ENCODE measurements at places on chromosomes 1 and 21.

GRCh38 chr1:21521717-21522060, 12.5 kb downstream of the ALPL start:
- no peak for DNase-seq

- no peak for DNase-seq
These were observed 72.8 kb upstream of the KCNJ15 start for GRCh38 chr21:38183961-38184360.

DNA sequence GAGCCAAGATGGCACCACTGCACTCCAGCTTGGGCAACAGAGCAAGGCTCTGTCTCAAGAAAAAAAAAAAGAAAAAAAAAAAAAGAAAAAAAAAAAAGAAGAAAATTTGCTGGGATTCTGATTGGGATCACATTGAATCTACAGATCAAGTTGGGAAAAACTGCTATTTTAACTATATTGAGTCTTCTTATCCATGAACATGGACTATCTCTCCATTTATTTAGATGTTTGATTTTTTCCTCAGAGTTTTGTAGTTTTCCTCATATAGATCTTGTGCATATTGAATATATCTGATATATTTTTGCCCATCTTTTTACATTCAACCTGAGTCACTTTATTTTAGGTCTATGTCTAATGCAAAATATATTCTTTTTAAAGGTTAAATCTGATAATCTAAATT, 58.3 kb upstream of the B3GALNT2 start:
- DNase-seq, result no peak

DNA sequence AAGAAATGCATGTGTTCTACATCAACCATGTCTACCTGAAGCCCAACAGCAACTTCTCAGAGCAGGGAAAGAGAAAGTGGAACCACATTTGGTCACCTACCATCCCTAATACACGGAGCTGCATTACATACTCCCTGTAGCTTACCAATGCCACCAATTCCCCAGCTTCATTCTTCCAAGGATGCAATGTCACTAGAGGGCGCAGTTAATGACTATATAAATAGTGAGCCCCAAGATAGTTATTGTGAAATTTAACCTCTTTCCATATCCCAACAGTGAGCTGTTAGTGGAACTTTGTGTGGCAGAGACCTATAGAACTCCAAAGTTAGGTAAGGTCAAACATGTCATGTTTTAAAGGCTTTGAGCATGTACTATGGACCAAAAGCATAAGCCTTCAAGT, 618.3 kb downstream of the SMYD3 start:
- DNase-seq, result peak; percentile 51

DNA sequence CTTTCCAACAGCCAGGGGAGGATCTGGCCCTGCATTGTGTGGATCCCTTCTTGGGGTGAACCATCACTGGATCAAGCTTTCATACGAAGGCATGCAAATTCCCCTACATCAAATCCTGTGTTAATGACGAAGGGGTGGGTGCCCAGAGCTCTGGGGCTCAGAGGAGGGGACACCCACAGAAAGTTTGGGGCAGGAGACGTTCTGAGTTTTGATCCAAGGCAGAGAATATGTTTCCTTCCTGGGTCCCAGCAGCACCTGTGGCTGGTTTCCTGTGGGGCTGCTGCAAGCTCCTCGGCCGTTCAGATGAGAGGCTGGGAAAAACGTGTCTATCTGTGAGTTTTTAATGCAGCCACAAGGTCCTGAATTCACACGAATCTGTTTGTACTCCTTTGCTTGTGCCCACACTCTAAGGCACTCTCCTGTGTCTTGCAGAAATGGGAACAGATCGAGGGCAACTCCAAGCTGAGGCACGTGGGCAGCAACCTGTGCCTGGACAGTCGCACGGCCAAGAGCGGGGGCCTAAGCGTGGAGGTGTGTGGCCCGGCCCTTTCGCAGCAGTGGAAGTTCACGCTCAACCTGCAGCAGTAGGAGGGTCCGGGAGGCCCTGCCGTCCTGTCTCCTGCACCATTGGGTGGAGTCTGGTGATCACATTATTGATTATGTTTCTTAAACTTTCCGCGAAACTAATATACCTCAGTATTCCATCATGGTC, 147.1 kb downstream of the PGBD5 start:
- no peak for DNase-seq

DNA sequence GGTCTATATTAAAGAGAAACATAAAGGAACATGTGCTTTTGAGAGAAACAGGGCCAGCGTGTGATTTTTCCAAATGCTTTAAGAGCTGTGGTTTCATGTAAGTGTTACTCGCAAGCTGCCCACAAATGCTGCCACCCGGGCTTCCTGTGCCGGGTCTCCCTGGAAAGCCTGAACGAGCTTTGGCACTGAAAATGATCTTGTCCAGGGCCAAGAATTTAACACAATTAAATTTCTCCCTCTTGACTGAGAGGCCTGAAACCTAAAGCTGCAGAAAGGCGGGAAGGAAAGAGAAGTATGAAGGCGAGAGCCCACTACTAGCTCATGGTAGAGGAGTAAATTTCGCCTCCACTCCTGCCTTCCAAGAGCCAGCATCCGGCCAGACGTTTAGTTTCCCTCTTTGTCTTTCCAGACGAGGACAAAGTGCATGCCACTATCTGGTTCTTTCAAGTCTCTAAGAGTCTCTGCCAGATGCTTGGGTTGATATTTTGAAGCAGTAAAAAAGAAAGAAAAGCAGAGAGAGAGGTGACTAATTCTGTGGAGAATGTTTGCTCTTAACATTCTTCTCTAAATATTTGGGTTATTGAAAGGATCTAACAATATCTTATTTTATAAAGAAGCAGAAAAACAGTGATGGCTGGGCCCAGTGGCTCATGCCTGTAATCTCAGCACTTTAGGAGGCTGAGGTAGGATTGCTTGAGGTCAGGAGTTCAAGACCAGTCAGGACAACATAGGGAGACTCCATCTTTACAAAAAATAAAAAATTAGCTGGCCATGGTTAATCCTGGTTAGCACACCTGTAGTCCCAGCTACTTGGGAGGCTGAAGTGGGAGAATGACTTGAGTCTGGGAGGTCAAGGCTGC, 100.0 kb upstream of the HNRNPU start:
- peak; percentile 88 for DNase-seq

DNA sequence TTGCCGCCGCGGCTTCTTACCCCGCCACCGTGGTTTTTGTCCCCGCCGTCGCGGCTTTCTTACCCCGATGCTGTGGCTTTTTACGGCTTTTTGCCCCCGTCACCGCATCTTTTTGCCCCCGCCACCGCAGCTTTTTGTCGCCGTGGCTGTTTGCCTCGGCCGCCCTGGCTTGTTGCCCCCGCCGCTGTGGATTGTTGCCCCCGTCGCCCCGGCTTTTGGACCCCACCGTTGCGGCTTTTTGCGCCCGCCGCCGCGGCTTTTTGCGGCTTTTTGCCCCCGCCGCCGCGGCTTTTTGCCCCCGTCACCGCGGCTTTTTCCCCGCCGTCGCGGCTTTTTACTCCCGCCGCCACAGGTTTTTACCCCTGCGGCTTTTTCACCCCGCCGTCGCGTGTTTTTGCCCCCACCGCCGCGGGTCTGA, 3934.3 kb downstream of the SRGAP2C start:
- no peak for DNase-seq

- DNase-seq, result no peak
These were observed 460.5 kb downstream of the PTPRU start for GRCh38 chr1:29696656-29697390.

GRCh38 chr1:236540813-236541465, 17.2 kb downstream of the LGALS8 start:
- DNase-seq, result no peak

GRCh38 chr1:17071794-17072193, 18.0 kb upstream of the SDHB start:
- DNase-seq, result no peak

- DNase-seq, result peak; percentile 56
These were observed 17.5 kb downstream of the CFAP45 start for GRCh38 chr1:159882527-159882862.

DNA sequence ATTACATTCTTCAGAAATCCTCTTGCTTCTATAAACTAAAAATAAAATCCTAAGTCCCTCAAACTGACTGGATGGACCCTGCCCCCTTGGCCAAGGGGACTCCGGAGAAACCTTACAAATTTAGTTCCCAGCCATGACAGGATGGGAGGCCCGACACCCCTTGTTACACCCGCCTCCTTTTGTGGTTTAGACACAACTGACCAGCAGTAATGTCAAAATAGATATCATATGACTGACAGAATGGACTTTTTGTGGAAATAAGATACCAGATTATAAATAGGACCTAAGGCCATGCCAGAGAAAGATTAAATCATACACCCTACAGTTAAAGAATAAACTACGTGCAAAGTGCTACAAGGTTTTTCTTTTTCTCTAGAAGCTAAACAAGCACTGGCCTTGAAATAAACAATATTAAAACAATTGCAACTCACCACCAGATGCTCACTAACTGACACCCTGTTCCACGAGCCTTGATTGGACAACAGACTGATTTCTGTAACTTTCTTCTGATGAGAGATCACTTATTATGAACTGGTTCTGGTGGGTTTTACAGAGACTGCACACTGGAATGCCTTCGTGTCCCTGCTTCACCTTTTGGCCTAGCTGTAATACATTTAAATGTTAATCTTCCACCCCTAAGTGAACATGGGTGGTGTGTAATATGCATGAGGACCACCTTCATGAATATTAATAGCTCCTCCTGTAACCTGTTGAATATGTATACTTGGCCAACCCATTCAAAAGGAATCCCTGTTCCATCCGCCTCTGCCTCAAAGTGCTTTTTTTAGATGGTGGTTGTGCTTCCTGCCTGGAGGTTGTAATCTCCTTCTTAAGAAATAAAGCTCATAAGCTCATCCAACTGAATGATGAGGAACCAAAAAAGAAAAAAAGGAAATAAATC, 99.6 kb downstream of the ODF2L start:
- no peak for DNase-seq

- no peak for DNase-seq
These were observed 112.8 kb downstream of the MRPS6 start for GRCh38 chr21:34186109-34186719.

GRCh38 chr1:147773215-147773715, 12.9 kb upstream of the GJA5 start:
- no peak for DNase-seq

GRCh38 chr21:38495696-38496095, 2.6 kb downstream of the ERG start:
- DNase-seq, result no peak

- no peak for DNase-seq
These were observed 212.8 kb downstream of the FMN2 start for GRCh38 chr1:240304466-240304865.

DNA sequence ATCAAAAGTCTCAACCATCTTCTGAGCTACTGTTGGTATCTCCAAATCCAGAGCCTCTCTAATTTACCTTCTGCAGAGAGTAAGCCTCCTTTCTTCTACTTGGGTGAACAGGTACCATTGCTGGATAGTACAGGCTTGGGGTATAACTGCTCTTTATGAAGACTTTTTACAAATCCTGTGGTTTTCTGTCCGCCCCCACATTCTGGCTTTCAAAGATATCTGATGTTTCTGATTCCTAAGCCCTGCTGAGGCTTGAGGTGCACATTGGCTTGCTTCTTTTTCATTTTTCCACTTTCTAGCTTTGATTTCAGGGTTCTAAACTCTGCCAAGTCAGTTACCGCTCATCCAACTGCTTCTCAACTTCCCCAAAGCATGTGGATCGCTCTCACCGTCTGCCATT, 37.1 kb downstream of the TENT5C start:
- DNase-seq, result no peak

DNA sequence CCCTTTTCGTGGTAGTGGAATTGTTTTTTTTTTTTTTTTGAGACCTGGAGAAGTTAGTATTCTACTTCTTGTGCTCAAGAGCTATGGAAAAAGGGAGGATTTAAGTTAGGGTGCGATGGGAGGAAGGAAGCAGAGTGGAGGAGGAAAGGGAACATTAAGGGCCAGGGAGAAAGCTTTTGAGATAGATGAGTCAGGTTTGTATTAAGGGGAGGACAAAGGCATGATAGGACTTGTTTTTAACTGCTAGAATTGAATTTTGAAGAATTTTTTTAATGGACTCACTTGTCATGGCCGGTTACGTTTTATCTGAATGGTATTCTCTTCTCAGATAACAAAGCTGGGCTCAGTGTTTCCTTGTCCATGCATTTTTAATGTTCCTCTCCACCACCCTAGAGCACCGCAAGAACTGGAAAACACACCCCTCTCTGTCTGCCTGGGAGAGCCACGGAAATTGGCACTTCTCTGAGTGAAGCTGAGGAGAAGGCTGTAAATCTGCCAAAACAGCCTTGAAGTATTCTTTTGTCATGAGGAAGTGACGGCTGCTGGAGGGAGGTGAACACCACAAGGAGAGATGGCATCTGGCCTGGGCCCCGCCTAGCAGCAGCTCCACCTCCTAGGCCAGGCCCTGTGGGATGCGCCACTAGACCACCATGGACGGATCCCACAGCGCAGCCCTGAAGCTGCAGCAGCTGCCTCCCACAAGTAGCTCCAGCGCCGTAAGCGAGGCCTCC, 3.5 kb downstream of the NIPAL3 start:
- DNase-seq, result peak; percentile 67

DNA sequence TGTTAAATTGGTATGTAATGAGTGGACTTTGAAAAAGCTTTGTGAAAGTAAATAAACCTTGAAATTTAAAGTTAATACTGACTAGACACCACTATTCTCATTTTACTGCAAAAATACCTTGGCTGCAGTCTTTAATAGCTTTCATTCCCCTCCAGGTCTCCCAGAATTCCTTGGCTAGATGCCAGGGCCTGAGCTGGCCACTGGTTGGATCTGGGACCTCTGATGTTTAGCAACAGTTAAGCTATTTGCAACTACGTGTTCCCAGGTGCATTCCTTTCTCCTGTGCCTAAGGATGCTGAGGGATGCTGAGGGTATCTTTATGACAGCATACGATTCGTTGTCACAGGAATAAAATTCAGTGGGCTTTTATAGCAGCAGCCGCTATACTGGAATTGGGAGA, 938.7 kb downstream of the TTLL7 start:
- DNase-seq, result no peak

GRCh38 chr1:2322065-2322571, 69.2 kb downstream of the MORN1 start:
- peak; percentile 91 for DNase-seq

GRCh38 chr1:77273891-77274290, 7.9 kb upstream of the AK5 start:
- no peak for DNase-seq

DNA sequence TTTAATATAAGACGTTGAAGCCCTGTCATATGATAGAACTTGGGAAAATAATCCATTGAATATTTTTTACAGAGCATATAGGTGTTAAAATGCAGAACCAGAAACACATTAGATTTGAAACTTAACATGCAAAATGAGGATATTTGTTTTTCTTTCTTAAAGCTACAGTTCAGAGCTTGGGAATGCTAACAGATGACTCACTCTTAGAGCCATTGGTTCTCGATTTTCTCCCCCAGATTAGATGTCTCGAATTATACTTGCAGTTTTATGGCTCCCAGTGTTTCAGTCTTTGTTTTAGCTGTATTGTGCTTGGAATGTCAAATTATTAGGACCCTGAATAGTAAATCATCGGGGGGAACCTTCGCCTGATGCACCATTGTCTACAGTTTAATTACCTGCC, 575.7 kb upstream of the ZP4 start:
- DNase-seq, result peak; percentile 49

- peak; percentile 67 for DNase-seq
These were observed 118.3 kb downstream of the DHRS3 start for GRCh38 chr1:12499539-12500240.

GRCh38 chr21:20187028-20187427, 811.2 kb upstream of the NCAM2 start:
- no peak for DNase-seq
